AG08395 (cell line): ENCODE measurements at places on chromosomes 1 and 21.

DNA sequence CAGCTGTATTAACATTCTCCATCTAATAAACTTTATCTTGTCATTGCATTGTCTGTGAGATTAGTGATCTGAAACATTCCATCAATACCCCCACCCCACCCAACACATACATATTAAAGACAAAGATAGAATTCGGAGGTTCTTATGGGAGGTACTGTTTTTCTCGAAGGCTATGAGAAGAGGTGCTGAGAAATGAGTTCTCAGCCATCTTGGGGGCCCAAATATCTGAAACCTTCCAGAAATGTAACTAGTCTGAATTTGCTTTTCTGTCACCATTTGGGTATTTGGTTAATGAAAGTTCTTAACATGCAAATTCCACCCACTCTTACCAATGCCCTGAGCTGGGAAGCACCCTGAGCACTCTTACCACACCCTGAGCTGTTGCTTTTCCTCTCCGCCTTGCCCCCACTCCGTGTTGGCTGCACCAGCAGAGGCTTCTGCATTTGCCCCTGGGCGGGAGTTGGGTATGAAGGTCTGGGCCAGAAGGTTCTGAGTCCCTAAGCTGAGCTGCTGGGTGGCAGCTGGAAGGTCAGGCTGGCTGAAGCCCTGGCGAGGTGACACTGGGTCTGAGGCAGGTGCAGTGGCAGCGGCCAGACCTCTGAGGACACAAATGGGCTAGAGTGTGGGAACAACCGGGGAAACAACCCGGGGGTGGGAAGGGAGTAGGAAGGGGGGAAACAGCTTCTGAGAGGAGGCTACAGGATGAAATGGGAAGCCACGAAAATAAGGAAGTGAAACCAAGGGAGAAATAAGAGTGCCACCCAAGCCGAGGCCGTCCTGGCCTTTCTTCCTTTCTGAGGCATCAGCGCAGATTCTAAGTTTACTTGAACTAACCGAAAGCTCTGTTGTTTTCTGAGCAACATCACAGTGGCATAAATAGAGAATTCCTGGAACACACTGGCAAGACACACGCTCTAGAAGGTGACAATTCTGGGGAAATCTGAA lies 26.3 kb upstream of the IER5 start:
- no peak for DNase-seq

- no peak for DNase-seq
Measured at GRCh38 chr1:247548769-247549182, at the start of gene GCSAML. Gene GCSAML (plus strand): TSS chr1:247549134. CDS start chr1:247549192, 58 bp downstream.

DNA sequence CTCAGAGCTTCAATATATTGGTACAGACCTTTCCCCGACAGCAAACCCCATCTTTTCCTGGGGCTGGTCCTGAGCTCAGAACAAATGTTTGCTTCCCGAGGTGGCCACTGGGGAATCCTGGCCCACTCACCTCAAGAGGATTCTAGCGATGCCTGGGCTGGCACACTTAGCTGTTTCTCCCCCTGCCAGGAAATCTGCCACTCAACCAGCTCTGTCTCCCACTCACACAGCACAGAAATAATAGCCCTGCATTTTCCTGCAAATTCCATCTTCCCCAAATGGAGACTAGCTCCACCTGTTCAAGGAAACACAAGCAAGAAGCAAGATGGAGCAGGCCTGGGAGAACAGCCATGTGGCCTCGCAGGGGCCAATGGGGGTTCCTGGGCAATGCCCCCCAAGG lies 21.1 kb downstream of the KCNN3 start:
- no peak for DNase-seq

DNA sequence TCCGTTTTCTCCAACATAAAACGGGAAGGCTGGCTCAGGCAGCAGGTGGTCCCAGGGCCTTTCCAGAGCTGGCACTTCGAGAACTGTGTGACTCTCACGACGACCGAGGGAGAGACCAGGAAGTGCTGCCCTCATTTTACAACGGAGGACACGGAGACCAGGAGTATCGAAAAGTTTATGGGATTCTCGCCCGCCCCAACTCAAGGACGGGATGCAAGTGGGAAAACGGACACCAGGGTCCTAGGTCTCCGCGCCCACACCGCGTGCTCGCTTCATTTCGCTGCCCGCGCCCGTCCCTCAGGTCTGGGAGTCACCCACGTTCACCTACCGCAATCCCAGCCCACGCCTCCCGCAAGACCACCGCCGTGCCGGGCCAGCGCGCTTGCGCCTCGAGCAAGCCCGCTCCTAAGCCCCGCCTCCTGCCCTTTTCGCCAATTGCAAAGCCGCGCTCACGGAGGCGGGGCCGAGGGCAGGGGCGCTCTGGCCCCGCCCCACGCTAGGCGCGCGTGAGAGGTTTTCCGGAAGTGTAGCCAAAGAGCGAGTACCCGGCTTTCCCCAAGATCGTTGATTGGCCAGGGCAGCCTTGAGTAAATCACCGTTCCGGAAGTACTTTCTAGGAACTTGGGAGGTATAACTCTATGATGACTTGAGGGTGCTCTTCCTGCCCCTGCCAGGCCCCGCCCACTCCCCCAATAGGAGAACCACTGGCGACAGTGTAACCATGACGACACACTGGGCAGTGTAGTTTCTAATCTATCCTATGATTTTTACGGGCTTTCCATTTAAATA lies at the start of gene PARS2:
PARS2 (minus strand) TSS at position 391 of the 789 bp plus-strand sequence. CDS start 5,362 bp downstream, outside the sequence.
- peak; percentile 99 for DNase-seq

- DNase-seq, result no peak
Measured at GRCh38 chr1:35559317-35559944, 1.8 kb downstream of the NCDN start.

DNA sequence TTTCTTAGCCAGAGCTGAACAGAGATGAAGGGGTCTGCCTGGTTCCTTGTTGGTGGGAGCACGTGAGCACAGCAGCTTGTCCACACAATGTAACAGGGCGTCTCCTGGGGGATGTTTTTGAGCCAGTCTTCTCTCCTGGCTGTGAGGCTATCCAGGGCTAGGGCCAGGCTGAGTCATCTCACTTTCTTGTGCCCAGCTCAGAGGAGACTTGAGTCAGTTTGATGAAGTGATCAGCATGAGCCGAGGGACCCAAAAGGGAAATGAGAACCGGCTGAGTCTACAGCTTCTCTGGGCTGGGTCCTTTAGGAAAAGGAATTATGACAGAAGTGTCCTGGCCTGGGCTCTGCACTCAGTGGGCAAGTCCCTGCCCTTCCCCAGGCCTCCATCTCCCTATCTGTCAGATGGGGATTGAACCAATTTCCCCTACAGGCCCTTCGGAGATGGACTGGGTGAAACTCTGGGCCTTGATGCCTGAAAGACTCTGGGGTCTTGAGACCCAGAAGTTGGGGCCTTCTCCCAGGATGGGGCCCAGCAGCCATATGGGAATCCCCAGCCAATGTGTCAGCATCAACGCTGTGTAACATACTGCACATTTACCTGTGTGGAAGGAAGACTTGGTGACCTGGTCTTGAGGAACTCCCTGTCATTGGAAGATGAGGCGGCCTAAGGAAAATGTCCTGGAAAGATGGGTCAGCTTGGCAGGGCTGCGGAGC lies 36.6 kb downstream of the DMRTB1 start:
- DNase-seq, result peak; percentile 49

- no peak for DNase-seq
Measured at GRCh38 chr1:11564237-11564636, 85.3 kb downstream of the DISP3 start.

DNA sequence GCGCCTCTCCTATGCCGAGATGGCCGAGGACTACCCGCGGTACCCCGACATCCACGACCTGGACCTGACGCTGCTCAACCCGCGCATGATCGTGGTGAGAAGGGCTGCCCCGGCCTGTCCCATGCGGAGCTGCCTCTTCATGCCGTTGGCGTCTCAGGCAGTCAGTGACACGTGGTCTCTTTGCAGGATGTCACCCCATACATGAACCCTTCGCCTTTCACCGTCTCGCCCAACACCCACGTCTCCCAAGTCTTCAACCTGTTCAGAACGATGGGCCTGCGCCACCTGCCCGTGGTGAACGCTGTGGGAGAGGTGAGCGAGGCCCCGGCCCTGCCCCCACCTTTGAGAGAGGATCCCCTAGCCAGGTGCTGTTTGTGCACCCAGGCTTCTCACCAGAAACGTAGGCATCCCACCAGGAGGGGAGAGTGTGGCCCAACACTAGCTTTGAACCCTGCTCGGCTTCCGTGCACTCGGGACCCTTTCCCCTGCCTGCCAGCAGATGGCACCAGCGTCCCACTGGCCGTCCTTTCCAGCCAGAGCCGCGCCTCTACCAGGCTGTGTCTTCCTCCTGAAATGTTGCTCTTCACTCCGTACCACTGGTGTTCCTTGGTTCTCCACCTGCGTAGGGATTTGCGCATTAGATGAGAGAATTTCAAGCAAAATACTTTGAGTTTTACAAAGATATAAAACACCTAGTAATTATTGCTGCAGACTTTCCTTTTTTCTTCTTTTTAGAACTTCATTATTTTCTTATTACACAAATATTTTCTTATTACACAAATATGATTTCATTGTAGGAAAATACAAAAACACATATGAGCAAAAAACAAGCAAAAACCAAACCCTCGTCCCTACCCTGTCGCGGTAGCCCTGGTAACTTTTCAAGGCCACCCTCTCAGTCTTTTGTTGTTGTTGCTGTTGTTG lies 9.0 kb downstream of the NPPA start:
- peak; percentile 93 for DNase-seq

GRCh38 chr21:32806810-32807386 lies 35.3 kb upstream of the PAXBP1 start:
- no peak for DNase-seq
